IPS DF 19.7 (cell line): ENCODE measurements at places on chromosomes 3 and 15.

GRCh38 chr15:91508633-91509032 is 344.9 kb upstream of the SLCO3A1 start:
- no peak for DNase-seq

- no peak for DNase-seq
These were observed 107.8 kb downstream of the MEGF11 start for GRCh38 chr15:66145726-66146182.

- no peak for DNase-seq
These were observed 224.7 kb downstream of the IGSF11 start for GRCh38 chr3:118809696-118810498.

GRCh38 chr3:56185827-56186226 is 282.4 kb downstream of the ERC2 start:
- no peak for DNase-seq

DNA sequence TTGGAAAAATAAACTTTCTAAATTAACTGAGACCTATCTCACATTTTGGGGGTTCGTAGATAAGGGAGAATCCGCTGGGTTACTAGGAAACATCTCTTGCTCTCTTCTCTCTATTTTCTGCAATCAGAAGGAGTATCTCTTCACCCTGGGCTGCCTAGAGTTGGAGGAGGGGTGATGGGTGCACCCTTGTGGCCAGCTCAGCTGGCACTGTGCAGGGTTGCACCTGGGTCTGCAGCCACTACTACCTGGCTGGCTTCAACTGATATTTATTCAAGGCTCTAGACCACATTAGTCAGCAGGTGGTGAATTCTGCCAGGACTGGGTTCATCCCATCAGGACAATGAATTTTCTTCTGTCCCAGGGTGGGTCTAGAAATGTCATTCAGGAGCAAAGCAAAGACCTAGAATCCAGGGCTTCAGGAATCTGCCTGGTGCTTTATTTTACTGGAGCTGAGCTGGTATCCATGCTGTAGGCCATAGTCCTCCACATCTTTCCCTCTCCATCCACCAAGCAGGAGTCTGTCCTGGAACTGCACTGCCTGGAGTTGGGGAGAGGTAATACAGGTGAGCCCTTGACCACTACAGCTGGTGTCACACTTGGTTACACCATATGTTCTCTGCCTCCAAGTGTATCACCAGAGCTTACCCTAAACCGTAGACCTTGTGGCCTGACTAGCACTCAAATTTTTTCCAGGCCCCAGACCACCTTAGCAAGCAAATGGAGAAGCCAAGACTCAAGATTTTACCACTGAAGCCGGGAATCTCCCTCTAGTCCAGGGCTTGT is 14.0 kb downstream of the OR5K4 start:
- no peak for DNase-seq

DNA sequence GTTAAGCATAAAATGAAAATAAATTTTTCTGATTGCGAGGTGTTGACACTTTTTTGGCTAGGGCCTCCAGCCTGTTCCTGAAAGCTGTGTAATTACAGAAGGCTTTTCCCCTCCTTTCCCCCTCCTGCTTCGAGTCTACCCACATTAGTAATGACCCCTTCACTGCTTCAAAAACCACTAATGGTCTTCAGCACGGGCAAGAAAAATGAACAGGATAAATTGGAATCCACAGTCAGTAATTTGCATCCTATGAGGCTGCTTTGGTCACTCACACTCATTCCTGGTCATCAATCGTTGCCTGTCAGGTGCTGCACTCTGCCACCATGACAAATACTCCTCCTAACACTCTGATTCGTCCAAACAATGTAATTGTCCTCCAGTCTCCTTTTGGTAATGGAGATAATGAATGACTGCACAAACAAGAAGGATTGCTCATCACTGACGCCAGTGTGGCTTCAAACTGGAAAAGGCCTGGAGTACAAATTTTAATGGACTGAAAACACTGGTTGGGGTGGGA is 148.6 kb downstream of the MEIS2 start:
- DNase-seq: no peak

- no peak for DNase-seq
These were observed 46.0 kb upstream of the C3orf22 start for GRCh38 chr3:126604691-126605090.

GRCh38 chr3:152309535-152310307 is 41.0 kb downstream of the MBNL1 start:
- no peak for DNase-seq

GRCh38 chr15:100114100-100114499 is 227.7 kb downstream of the ADAMTS17 start:
- DNase-seq: no peak

DNA sequence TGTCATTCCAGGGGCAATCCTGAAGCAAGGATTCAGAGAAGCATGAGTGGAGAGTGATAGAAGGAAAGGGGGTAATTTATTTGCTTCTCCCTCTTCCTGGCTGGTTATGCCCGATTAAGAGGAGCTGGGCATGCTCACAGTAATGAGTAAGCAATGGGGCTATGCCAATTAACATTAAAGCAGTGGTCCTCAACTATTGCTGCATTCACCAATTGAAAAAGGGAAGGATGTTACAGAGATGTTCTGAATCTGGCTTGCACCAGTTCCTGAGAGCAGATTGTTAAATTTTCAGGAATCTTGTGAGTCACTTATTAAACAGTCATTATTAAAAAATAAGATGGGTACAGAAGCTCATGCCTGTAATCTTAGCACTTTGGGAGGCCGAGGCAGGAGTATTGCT is 85.9 kb upstream of the ZBTB20 start:
- no peak for DNase-seq

- no peak for DNase-seq
These were observed 99.1 kb downstream of the ADCY5 start for GRCh38 chr3:123349566-123350435.
